Activated CD8-positive, alpha-beta T cell treated with anti-CD3 and anti-CD28 coated beads for 36 hours (primary cell): ENCODE measurements at places on chromosomes 3 and 15.

DNA sequence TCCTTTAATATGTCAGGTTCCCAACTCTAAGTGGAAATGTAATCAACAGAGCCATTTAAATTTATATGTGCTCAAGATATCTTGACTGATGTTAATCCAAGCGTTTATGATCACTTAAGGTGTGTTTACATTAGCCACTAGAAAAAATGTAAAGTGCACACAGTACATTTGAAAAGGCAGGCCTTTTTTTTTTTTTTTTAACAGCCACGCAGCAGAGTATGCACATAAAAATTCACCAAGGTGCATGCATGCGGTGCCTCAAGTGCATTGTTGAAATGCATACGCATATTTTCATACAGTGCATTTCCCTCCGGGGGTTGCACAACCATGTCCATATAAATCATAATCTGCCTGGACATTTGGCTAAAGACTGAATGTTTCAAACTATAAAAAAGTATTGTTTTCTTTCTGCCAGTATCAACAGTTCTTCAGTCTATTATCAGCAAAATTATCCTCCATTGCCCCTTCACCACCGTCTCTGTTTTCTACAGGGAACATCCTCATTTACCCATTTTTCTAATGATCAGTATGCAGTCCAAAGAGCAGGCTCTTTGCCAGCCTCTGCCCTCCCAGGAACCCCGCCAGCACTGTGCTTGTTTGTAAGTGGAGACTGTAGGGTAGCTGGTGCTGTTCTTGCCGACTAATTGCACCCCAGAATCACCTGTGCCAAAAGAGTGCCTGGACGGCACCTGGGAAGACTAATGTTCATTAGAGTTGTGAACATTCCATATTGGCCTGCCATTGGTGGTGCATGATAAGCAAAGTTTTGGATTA is 611.2 kb upstream of the CFAP20DC start:
- DNase-seq, result no peak

DNA sequence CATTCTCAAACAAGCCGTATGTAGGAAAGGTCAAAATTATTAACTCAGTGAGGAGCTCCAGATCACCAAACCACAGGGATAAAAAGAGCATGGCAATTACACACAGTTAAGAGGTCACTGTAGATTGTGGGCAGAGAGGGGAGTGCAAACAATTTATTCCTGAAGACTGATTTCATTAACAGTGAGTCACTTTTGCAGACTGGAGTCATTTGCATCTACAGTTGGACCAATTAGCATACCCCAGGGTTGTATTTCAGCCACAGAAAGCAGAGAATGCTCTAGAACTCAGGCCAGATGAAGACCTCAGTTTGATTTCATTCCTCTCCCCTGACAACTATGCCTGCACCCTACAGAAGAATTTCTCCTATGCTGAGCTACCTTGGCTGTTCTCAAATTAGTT is 40.1 kb downstream of the SETMAR start:
- no peak for DNase-seq

GRCh38 chr3:124776856-124777255 is 46.6 kb downstream of the UMPS start:
- no peak for DNase-seq

DNA sequence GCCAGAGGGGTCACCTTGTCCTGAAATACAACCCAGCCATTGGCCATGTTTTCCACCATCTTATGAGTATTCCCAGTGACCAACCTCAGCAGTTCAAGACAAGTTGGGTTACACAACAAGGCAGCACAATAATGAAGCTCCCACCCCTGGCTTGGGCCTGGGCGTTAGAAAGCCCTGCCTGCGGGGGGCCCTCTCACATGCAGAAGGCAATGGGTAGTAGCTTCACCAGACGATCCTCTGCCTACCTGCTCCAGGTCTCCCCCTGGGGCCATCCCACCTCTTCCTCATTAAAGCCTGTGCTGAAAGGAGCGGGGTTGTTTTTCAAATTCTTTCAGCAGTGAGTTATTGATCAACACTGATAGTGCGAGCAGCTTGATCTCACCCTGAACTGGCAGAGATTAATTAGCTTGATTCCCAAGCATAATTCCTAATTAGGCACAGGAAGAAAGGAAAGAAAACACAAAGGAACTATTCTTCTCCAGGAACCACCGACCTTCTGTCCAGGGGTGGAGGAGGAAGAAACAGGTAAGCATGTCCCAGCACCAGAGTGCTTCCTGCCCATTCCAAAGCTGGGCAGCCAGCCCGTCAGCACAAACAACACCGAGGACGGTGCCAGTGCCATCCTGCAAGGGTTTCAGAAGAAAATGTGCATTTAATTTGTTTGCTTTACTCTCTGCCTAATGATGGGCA is 79.7 kb upstream of the CGNL1 start:
- DNase-seq, result no peak

GRCh38 chr15:71125831-71126450 is 10.7 kb downstream of the THSD4 start:
- DNase-seq, result no peak

DNA sequence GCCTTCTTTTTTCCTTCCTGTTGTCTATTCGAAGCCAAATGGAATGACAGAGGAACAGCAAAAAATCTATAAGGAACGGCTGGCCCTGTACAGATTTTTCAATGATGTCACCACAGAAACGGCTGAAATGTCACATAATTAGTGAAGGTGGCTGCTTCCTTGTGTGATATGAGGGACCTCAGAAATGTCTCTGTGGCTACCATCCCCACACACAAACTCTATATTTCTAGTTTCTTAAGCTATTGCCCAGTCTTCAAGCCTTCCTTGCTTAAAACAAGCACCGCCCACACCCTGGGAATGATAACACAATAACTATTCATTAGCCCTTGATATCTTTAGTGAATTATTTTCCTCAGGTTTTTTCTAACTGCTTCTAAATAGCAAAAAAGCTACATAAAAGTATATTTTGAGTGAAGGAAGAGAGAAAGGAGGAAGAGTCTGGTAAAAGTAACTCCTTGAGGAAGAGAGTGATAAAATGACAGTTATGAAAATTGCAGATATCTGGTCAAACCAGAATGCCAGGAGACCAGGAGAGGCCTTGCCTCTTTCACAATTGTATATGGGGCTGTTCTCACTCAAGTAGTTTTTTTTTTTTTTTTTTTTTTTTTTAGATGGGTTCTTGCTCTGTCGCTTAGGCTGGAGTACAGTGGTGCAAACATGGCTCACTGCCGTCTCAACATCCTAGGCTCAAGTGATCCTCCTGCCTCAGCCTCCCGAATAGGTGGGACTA is 38.7 kb downstream of the FMN1 start:
- no peak for DNase-seq

- DNase-seq, result no peak
Measured at GRCh38 chr3:4664412-4664811, 171.3 kb downstream of the ITPR1 start.

DNA sequence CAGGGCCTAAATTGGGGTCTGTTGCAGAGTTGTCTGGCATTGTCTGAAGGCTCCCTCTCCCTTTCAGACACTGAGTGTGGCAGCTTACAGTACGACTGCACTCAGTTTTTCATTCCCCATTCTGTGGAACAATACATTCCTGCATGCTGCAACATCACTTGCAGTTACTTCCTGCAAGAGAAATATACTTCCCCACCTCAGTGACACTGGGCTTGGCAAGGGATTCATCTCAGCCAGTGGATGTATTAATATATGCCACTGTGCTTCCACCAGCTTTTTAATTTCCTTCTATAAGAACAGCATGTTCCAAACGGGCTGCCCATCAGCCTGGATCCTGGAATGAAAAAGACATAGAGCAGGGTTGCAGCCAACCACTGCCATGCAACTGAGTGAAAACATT is 23.1 kb downstream of the B3GALNT1 start:
- no peak for DNase-seq

GRCh38 chr3:123635717-123636116 is 50.9 kb upstream of the HACD2 start:
- no peak for DNase-seq

- DNase-seq, result no peak
Measured at GRCh38 chr3:58074116-58074715, 66.0 kb downstream of the FLNB start.

DNA sequence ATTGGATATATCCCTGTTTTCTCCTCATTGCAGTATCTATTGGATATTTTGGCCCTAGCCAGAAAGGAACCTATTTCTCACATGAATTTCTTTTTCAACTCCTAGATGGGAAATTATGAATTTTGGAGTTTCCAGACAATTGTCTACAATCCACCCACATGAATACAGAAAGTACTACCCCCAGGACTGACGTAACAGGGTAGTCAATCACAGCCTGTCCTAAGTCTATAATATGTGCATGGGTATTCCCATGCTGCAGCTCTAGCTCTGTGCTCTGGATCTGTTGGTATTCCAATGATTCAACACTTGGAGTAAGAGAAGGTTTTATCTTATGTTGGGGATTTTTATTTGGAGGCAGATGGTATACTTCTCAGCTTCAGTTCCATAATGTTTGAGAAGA is 393.1 kb upstream of the ARRDC4 start:
- DNase-seq, result no peak
